Cerebellum (tissue), 4 donors: ENCODE measurements at places on chromosomes 2 and 18. TPM values are rescaled to one million over a fixed set of nuclear protein-coding genes. Genes with fewer than 3 reads are reported as not detected.

TMEM17 gene
- 2.6 TPM for total RNA-seq

FSHR gene
- total RNA-seq, result not detected

TLX2 gene
- not detected for total RNA-seq

ANKRD44 gene
- total RNA-seq, result 84.9 TPM

ANKRD29 gene
- 9.5 TPM for total RNA-seq
